ENCODE measurements at places on chromosomes 11 and 22.

DNA sequence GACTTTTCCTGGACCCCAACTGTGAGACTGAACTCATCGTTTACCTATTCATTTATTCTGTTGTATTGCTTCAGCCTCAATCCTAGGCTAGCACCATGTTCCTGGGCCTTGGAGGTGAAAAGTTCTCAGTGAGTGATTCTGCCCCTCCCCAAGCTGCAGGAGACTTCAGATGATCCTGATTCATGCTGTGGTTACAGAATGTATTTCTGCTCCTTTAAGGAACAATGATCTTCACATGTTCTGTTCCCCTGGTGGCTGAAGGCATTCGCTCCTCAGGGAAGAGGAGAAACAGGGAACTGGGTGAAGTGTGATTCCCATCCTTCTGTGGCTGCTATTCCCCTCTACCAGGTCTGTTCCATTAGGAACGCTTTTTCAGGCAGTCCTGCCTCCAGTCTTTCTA is 2.4 kb downstream of the OR52E1 start:
- no peaks in the 10 kb centered on the region for H3K36me3 ChIP-seq
- no peaks in the 10 kb centered on the region for H3K4me1 ChIP-seq
- H3K27me3 ChIP-seq, result peaks cover 8% of the 10 kb centered on the region
- H3K27ac ChIP-seq, result no peak overlapping the region
- DNase-seq, result no peak

DNA sequence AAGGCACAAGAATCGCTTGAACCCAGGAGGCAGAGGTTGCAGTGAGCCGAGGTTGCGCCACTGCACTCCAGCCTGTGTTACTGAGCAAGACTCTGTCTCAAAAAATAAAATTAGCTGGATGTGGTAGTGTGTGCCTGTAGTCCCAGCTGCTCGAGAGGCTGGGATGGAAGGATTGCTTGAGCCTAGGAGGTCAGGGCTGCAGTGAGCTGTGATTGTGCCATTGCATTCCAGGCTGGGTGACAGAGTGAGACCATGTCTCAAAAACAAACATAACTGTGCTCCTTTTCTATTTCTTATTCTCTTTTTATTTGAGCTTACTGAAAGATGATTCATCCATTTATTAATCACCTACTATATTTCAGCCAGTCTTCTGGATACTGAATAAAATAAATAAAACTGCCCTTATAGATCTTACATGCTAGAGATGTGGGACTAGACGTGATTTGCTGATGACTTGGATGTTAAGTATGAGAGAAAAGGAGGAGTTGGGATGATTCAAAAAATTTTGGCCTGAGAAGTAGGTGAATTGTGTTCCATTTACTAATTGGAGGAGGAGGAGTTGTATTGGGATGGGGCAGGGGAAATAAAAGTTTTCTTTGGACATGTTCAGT is 18.0 kb downstream of the PAAF1 start:
- H3K36me3 ChIP-seq, result peaks cover 8% of the 10 kb centered on the region
- H3K4me1 ChIP-seq, result peaks cover 2% of the 10 kb centered on the region
- no peak overlapping the region for H3K27ac ChIP-seq

DNA sequence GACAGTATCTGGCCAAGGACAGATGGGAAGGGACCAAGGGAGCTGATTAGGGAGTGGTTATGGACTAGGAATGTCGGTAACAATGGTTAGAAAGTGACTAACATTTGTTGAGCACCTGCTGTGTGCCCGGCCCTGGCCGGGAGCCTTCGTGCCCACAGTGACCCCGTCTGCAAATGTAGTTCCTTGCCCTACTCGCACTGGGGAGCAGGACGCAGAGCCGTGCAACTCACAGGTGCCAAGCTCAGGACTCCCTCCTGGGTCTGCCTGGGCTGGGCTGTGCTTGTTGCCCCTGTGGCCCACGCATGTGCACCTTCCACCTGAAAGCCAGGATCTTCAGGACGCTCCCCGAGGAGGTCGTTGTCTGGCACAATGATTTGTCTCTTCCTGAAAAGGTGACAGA is 56.7 kb upstream of the PPP6R3 start:
- no peaks in the 10 kb centered on the region for H3K27me3 ChIP-seq
- H3K27ac ChIP-seq, result no peak overlapping the region
- H3K36me3 ChIP-seq, result no peaks in the 10 kb centered on the region
- H3K4me1 ChIP-seq, result no peaks in the 10 kb centered on the region
- no peak overlapping the region for H3K4me3 ChIP-seq

- H3K4me3 ChIP-seq, result no peak overlapping the region
- peaks cover 25% of the 10 kb centered on the region for H3K27me3 ChIP-seq
- DNase-seq, result no peak
- peaks cover 4% of the 10 kb centered on the region for H3K36me3 ChIP-seq
- H3K4me1 ChIP-seq, result no peaks in the 10 kb centered on the region
Measured at GRCh38 chr22:43314611-43315010, 28.6 kb downstream of the SCUBE1 start.

GRCh38 chr22:49344656-49345055 is 483.0 kb downstream of the BRD1 start:
- no peaks in the 10 kb centered on the region for H3K4me1 ChIP-seq
- H3K27ac ChIP-seq, result no peak overlapping the region
- DNase-seq, result no peak
- no peak overlapping the region for H3K4me3 ChIP-seq
- H3K27me3 ChIP-seq, result peaks cover 71% of the 10 kb centered on the region

GRCh38 chr11:2212411-2213251 is 41.0 kb upstream of the TH start:
- H3K36me3 ChIP-seq, result peaks cover 2% of the 10 kb centered on the region
- no peak overlapping the region for H3K27ac ChIP-seq
- peak; percentile 2 for DNase-seq
- peaks cover 7% of the 10 kb centered on the region for H3K27me3 ChIP-seq

- H3K4me3 ChIP-seq, result no peak overlapping the region
- no peaks in the 10 kb centered on the region for H3K36me3 ChIP-seq
- no peak overlapping the region for H3K27ac ChIP-seq
- peaks cover 35% of the 10 kb centered on the region for H3K27me3 ChIP-seq
- no peak for DNase-seq
- no peaks in the 10 kb centered on the region for H3K4me1 ChIP-seq
Measured at GRCh38 chr11:134678744-134679143, 266.7 kb upstream of the B3GAT1 start.

DNA sequence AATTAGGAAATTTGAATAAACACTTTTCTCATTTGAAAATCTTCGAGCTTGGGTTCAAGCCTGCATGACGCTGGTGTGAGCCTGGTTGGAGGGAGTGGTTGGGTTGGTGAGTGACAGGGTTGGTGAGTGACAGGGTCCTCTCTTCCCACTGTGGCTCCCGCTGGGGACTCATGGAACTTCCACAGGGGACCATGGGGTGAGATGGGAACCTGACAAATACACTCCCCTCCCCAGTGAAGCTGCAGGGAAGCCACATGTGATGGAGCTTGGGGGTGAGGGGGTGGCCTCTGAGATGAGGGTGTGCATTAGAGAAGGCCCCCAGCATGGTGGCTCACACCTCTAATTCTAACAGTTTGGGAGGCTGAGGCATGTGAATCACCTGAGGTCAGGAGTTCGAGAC is 66.8 kb downstream of the RTL6 start:
- no peak overlapping the region for H3K27ac ChIP-seq
- H3K36me3 ChIP-seq, result no peaks in the 10 kb centered on the region
- no peak overlapping the region for H3K4me3 ChIP-seq
- H3K4me1 ChIP-seq, result no peaks in the 10 kb centered on the region
- no peak for DNase-seq
- H3K27me3 ChIP-seq, result peaks cover 13% of the 10 kb centered on the region

DNA sequence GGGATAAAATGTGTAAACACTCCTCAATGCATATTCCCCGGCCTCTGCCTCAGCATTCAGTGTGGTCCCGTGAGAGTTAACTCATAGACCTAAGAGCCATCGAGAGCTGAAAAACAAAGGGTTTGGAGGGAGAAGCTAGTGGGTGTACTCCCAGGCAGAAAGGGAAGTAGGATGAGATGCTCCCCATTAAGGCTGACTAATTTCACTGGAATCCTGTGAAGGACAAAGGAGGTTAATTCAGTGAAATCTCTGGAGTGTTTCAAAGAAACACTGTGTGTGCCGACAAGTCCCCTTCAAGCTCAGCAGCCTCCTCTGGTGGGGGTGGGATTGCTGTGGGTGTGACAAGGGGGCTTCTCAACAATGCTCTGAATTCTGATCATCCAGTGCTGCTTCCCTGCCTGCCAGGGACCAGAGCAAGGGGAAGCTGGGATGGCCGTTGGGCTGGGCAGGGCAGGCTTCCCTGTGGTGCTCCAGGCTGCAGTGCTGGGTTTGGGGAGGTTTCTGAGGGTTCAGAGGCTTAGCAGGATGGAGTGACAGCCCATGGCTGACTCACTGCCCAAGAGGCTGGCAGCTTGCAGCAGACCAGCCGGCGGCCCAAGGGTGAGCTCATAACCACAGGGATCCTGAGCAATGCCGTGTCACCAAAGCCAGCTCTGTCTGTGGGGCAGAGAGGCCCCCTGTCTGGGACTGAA is 61.4 kb upstream of the BMAL1 start:
- peaks cover 9% of the 10 kb centered on the region for H3K27me3 ChIP-seq
- no peak overlapping the region for H3K27ac ChIP-seq
- DNase-seq, result no peak
- peaks cover 3% of the 10 kb centered on the region for H3K4me1 ChIP-seq
- H3K36me3 ChIP-seq, result peaks cover 3% of the 10 kb centered on the region
- H3K4me3 ChIP-seq, result no peak overlapping the region

- DNase-seq, result no peak
- H3K27me3 ChIP-seq, result peaks cover 19% of the 10 kb centered on the region
- H3K36me3 ChIP-seq, result peaks cover 5% of the 10 kb centered on the region
- peaks cover 19% of the 10 kb centered on the region for H3K4me1 ChIP-seq
Measured at GRCh38 chr11:13465909-13466371, 2.9 kb upstream of the BTBD10 start.

DNA sequence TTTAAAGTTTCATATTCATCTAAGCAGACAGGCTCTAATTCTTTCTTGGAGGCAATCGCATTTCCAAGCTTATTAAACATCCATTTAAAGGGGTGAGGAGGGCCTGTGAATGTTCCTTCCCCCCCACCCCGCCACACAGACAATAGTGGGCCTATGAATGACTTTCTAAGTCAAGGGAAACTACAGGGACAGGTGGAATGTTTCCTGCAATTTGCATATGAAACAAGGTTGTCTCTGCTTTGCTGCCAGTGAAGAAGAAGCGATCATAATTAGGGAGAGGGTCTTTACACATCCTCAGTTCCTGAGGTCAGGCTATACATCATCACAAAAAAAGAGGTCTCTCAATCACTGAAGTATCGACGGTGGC is 127.9 kb upstream of the OPCML start:
- H3K4me1 ChIP-seq, result no peaks in the 10 kb centered on the region
- H3K27ac ChIP-seq, result no peak overlapping the region
- DNase-seq, result no peak
- H3K27me3 ChIP-seq, result no peaks in the 10 kb centered on the region

DNA sequence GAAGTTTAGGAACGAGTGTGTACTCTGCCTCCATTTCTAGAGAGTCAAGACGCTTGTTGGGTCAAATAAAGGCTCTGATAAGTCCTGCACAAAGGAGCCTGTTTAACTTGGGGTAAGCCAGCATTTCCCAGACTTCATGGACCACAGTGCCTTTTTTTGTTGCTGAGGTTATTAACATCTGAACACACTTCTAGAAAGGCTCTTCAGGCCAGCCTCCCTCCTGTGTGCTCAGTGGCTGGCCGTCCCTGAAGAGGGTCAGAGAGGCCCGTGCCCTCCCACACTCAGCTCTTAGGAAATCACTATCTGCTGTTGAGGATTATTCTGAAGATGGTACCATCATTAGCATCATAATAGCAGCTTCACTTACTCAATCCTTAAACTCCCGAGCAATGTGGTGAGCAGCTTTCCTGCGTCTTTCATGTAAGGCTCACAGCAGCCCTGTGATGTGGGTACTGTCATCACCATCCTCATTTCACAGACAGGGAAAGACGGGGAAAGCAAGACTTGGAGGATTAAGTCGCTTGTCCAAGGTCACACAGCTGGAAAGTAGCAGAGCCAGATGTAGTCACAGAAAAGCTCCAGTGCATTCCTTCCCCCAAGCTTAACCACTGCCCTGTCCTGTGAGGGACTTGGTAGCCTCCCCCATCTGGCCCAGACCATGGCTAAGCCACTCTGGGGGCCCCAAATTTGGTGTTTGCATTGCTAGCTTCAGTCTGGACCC is 71.3 kb downstream of the TSPAN18 start:
- peaks cover 6% of the 10 kb centered on the region for H3K36me3 ChIP-seq
- peaks cover 18% of the 10 kb centered on the region for H3K4me1 ChIP-seq
- H3K27ac ChIP-seq, result peak overlapping the region; percentile 27
- no peak overlapping the region for H3K4me3 ChIP-seq

GRCh38 chr11:60913793-60914632 is at the start of gene TMEM109:
Gene TMEM109, plus strand, starts transcription at chr11:60914158. Its CDS starts 5,536 bp downstream, at chr11:60919694.
- peaks cover 2% of the 10 kb centered on the region for H3K36me3 ChIP-seq
- H3K4me1 ChIP-seq, result peaks cover 32% of the 10 kb centered on the region
- peaks cover 4% of the 10 kb centered on the region for H3K27me3 ChIP-seq
- H3K27ac ChIP-seq, result peak within 1 kb of the TSS; percentile 100
- DNase-seq, result peak; percentile 77
- peak within 1 kb of the TSS; percentile 100 for H3K4me3 ChIP-seq

- no peak overlapping the region for H3K4me3 ChIP-seq
- peaks cover 2% of the 10 kb centered on the region for H3K4me1 ChIP-seq
- H3K36me3 ChIP-seq, result no peaks in the 10 kb centered on the region
Measured at GRCh38 chr22:33467620-33468095, 409.5 kb upstream of the SYN3 start.

GRCh38 chr22:22663861-22664800 is 19.7 kb downstream of the GGTLC2 start:
- no peaks in the 10 kb centered on the region for H3K4me1 ChIP-seq
- DNase-seq, result no peak
- H3K36me3 ChIP-seq, result no peaks in the 10 kb centered on the region
- no peak overlapping the region for H3K4me3 ChIP-seq
- peaks cover 18% of the 10 kb centered on the region for H3K27me3 ChIP-seq

DNA sequence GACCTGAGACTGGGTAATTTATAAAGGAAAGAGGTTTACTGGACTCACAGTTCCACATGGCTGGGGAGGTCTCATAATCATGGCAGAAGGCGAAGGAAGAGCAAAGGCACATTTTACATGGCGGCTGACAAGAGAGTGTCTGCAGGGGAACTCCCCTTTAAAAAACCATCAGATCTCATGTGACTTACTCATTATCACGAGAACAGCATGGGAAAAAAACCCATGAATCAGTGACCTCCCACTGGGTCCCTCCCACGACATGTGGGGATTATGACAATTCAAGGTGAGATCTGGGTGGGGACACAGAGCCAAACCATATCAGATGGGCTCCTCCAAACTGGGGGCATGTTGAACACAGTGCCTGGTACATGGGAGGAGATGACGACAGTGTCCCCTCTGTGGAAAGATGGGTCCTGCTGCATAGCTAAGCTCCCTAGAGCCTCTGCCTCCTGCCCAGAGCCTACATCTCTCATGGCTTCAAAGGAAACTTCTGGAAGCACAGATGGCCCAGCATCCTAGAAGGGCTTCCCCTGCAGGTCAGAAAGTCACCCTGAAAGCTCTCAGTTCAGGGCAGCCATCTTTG is 46.1 kb downstream of the MYEOV start:
- peaks cover 16% of the 10 kb centered on the region for H3K4me1 ChIP-seq
- H3K27ac ChIP-seq, result no peak overlapping the region
- no peaks in the 10 kb centered on the region for H3K36me3 ChIP-seq
- H3K4me3 ChIP-seq, result no peak overlapping the region
- H3K27me3 ChIP-seq, result peaks cover 4% of the 10 kb centered on the region

Data from T-helper 17 cell (primary cell).